ENCODE measurements at places on chromosomes 7 and 10.

DNA sequence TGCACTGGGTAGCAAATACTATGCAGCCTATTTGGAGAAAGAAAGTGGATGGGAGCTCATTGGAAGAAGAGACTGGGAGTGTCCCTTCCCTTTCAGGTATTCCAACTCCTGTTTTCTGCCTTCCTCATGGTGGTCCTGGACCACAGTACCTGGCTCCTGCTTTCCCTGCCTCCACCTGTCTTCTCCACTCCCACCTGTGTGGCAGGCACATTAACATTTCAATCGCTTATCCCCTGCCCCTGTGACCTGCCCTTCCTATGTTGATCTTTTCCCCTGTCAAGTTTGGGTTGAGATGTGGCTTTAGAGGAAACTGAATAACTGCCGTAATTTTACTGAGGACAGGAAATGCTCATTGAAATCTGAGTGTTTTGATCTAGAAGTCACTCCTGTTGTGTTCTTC, 415.8 kb upstream of the PODXL start:
- no peak for DNase-seq

- no peak for DNase-seq
These were observed 33.7 kb upstream of the CFAP46 start for GRCh38 chr10:132975831-132976682.

- DNase-seq, result no peak
These were observed 66.1 kb downstream of the MTPN start for GRCh38 chr7:135911099-135911498.

DNA sequence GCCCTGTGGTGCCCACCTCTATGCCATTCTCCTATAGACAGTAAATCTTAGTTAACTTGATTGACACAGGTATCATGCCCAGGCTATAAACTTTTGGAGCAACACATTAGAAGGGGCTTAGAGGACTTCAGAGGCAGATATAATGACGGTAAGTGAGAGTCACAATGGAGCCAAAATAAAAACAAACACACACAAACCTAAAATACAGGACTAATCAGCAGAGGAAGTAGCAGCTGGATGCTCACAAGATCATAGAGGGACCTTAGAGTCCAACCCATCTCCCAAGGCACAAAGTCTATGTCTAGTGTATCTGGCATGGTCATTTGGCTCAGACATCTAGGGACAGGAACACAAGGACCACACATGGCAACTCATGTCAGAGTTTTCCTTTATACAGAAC, 12.3 kb downstream of the SLC13A4 start:
- no peak for DNase-seq

- DNase-seq, result no peak
These were observed 80.3 kb upstream of the UCN3 start for GRCh38 chr10:5284311-5285057.

GRCh38 chr10:124911124-124912067, 30.5 kb upstream of the ZRANB1 start:
- no peak for DNase-seq

- no peak for DNase-seq
These were observed 28.9 kb downstream of the HTRA1 start for GRCh38 chr10:122490268-122490667.

- DNase-seq, result no peak
These were observed 159.5 kb upstream of the ZNF32 start for GRCh38 chr10:43808136-43808535.

DNA sequence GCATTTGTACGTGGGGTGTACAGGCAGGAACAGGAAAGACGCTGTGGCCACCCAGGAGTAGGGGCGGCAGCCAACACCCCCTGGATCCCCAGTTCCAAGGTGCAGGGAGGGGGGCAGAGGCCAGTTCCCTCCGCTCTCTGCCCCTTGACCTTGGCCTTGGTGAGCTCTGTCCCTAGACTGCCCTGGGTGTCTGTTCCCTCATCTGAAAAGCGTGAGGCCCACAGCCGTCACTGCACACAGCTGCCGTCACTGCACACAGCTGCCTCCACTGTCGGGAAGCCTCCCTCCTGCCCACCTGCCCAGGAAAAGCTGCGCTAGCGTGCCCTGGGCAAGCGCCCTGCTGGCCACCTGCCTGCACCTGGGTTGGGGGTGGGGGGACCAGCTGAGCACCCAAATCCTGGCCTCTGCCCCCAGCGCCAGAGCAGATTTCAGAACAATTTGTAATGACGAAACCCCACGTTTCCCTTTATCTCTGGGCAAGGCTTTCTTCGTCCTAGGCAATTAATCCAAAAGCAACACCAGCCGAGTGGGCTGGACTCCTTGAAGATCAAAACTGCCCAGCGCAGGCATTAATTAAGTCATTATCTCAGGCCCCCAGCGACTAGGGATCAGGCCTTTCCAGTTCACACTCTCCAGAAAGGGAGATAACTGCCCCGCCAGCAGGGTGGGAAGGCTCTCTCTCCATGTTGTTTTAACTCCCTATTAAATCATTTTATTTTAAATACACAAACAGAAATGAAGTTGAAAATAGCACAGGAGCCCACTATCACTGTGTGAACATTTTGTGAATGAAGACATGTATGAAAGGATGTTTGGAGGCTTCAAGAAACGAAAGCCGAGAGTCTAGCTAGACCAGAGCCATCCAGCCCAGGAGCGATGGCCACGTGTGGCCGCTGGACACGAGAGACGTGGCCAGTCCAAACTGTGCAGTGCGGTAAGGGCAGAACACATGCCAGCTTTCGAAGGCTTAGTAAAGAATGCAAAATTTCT, 4.0 kb upstream of the PDGFA start:
- no peak for DNase-seq

DNA sequence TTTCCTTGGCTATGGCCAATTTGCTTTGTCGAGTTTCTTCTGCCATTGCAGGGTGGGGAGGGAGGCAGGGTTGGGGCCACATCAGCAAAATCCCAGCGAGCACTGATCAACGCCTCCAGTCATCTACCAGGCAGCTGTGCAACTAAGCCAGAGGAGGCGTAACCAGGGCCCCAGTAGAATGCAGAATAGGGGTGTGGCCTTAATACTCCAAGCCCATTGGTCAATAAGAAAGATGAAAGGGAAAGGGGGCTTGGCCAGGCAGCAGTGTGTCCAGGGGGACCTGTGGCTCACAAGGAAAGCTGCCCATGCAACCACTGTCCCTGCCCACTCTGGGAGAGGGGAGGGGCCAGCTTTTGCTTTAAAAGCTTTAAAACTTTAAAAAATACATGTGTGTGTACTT, 21.5 kb upstream of the GGCT start:
- peak; percentile 53 for DNase-seq

- DNase-seq, result no peak
These were observed 25.7 kb downstream of the ARL5B start for GRCh38 chr10:18684953-18685352.

DNA sequence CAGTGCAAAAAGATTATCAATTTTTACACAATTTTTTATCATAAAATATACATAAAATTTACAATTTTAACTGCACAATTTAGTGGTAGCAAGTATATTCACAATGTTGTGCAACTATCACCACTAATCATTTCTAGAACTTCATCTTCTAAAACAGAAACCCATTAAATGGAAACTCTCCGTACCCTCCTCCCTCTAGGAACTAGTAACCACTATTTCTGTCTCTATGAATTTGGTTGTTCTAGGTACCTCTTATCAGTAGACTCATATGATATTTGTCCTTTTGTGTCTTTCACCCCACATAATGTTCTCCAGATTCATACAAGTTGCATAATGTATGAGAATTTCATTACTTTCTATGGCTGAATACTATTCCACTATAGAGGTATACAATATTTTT, 73.5 kb downstream of the HERC4 start:
- no peak for DNase-seq

DNA sequence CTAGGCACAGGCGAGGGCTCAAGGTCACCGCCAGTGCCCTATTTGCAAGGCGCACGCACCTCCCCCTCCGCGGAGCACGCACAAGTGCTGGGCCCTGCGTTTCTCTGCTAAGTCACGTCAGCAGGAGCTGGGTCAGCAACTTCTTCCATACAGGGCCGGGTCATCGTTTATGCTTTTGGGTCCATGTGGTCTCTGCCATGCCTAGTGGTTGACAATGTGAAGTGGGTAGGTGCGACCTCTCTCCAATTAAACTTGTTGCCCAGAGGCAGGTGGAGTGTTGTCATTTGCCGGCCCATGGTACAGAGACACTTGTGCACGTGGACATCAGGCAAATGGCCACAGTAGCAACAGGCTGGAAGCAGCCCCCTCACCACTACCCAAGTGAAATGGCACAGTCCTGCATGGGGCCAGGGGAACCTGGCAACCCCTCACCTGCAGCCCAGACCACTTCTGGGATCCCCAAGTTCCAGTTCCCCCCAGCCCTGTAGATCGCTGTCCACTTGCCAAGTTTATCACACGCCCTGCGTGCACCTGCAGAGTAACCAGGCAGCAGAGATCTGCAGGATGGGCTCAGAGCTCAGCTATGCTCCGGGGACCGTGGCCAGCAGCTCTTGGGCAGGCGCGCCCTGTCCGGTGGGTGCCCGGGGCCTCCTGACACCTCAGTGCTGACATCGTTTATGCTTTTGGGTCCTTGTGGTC, 86.1 kb upstream of the PPP2R2D start:
- DNase-seq, result no peak

- DNase-seq, result no peak
These were observed 99.6 kb upstream of the SEMA3D start for GRCh38 chr7:85286446-85286845.

GRCh38 chr10:38072552-38072951, 21.6 kb upstream of the ZNF37A start:
- no peak for DNase-seq

- no peak for DNase-seq
These were observed 72.6 kb downstream of the VWA2 start for GRCh38 chr10:114311496-114312209.

GRCh38 chr7:126370038-126370668, 882.6 kb downstream of the GRM8 start:
- no peak for DNase-seq

- no peak for DNase-seq
These were observed 253.8 kb upstream of the INHBA start for GRCh38 chr7:41956705-41957104.

- DNase-seq, result no peak
These were observed 18.5 kb upstream of the PRRT4 start for GRCh38 chr7:128379900-128380479.

DNA sequence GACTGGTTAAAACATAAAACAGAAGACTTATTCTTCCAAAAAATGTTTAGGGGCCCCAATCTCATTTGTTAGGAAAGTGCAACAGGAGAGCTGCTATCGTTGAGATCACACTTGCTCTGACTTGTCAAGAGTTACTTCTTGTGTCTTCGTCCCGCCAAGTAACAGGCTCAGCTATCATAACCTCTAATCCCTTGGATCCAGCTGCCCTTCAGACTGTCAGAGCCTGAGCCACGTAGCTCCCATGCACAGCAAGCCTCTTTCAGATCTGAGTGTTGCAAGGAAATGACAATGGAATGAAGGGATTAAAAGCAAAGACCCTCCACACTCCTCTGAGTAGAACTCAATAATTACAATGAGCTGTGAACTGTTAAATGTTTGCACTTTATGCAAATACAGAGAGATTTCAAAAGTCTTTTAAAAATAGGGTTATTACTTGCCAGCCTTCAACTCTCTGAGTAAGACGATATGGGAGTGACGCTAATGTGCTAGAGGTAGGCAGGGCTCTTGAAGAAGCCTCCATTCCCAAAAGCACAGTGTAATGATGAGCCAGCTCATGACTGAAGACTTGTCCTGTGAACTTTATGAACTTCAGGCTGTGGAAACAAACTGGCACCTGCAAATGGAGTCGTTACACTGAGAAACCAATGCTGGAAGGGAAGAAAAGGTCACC, 28.4 kb upstream of the CDK13 start:
- DNase-seq, result no peak

- DNase-seq, result no peak
These were observed 491.8 kb upstream of the FOXK1 start for GRCh38 chr7:4190010-4190981.

DNA sequence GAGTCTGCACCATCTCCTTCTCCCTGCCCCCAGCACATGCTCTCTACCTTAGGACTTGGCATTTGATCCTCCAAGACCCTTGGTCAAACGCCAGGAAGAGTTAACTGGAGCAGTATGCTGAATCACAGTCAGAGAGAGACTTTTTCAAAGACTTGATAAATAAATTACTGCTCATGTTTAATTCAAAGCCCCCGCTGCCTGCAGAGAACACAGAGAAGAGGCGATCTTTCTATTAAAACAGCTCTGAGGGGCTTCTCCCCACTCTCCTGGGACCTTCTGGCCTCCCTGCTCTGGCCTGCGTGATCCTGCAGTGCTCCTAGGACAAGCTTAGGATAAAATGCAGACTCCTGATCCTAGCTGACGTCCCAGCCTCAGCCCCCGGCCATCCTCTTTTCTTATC, 47.8 kb downstream of the NPTX2 start:
- DNase-seq, result no peak

DNA sequence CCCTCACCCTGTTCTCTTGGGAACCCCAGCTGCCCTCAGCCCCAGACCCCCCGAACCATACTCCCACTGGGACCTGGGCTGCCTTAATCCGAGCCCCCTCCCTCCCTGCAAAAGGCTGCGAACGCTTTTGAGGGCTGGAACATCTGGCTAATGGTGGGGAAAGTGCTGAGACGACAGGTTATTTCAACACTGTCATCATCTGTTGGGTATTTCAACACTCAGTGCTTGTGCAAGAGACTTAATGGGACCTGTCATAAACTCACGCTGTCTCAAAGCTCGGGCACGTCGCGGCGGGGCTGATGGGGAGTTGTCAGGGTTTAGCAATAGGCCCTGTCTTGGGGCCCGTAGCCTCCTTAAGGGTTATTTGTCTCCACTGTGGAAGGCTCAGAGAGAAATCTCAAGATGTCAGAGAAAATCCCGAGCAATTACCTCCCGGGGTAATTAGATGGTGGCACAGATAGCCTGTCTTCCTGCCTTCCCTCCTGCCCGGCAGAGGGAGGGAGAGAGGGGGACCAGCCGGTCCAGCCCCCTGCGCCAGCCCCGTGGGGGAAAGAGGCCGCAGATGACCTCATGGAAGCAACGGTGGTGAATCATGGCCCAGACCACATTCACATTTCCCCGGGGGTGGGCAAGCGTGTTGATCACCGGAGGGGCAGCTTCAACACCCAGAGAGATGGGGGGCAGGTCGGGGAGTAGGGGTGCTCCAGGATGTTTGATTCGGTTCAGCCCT, 88.7 kb upstream of the MYL10 start:
- DNase-seq, result no peak

DNA sequence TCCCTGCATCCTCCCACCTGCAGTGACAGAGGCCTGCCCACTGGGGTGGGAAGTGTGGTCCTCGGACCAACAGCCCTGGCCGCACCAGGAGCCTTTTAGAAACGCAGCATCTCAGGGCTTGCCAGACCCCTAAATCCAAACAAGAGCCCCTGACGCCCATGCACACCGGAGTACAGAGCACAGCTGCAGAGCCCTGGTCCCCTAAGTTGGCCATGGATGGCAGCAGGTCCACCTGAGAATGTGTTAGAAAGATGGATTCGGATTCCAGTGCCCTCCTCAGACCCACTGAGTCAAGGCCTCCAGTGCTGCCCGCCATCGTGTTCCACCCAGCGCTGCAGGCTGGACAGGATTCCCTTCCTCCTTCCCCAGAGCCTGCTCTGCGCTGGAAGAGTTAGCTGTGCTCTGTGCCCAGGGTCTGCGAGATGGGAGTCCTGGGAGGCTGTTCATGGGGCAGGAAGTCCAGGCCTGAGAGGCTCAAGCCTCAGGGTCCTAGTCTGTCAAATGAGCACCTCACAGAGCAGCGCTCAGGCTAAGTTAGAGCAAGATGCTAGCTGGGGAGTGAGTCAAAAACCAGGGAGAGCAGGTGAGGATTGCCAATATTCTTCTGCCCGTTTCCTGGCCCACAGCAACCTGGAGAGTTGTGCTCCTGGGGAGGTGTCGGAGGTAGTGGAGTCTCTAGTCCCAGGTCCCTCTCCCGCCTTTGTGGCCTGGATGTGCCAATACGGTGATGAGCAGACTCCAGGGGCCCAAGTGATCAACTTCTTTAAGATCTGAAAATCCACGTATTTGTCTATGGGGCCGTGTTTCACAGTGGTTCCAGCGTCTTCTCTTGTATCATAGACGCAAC, 95.9 kb upstream of the GPR26 start:
- no peak for DNase-seq

Data from BE2C (cell line).